Ureter (tissue), 1 donor: ENCODE measurements at places on chromosomes 1 and 21. TPM values are rescaled to one million over a fixed set of nuclear protein-coding genes. Genes with fewer than 3 reads are reported as not detected.

Gene FCRL2
- 0.42 TPM for total RNA-seq

Gene SH3BP5L
- 21.7 TPM for total RNA-seq

Gene COL8A2
- total RNA-seq: 8.0 TPM

- DNase-seq: no peak
These were observed 4.5 kb upstream of the ZNF697 start for GRCh38 chr1:119652587-119652986.

DNA sequence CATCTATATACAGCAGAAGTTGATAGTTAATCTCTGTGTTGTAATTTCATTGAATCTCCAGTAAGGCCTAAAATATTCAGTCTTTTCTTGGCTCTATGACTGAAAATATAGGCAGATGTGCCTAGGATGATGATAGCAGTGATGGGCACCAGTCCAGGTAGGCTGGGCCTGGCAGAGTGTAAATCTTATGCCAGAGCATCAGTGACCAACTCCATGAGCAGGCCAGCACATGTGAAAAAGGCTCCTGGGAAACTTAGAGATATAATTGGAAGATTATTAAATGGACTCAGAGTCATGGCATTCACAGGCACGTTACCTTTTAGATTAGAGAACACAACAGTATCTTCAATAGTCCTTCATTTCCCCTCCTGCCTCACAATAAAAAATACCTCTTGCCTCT, 20.7 kb upstream of the CYYR1 start:
- no peak for DNase-seq
